ENCODE measurements at places on chromosomes 6 and 20.

DNA sequence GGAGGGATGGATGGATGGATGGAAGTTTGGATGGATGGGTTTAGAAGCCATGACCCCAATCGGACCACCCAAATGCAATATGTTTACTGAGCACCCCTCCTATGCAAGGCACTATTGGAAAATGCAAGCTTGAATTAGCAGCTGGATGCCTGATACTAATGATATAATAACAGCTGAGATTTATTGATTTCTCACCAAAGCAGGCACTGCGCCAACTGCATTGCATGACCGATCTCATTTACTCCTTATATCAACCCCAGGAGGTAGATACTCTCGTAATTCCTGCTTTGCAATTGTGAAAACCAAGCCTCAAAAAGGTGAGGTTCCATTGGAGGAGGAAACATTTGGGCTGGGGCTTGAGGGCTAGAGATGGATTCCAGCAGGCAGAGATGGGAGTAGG, 89.7 kb downstream of the KCNB1 start:
- no peak for DNase-seq

GRCh38 chr20:48919882-48920526, 1.5 kb upstream of the ARFGEF2 start:
- DNase-seq = no peak

GRCh38 chr6:34810017-34810882, 18.4 kb downstream of the BLTP3A start:
- DNase-seq = no peak

DNA sequence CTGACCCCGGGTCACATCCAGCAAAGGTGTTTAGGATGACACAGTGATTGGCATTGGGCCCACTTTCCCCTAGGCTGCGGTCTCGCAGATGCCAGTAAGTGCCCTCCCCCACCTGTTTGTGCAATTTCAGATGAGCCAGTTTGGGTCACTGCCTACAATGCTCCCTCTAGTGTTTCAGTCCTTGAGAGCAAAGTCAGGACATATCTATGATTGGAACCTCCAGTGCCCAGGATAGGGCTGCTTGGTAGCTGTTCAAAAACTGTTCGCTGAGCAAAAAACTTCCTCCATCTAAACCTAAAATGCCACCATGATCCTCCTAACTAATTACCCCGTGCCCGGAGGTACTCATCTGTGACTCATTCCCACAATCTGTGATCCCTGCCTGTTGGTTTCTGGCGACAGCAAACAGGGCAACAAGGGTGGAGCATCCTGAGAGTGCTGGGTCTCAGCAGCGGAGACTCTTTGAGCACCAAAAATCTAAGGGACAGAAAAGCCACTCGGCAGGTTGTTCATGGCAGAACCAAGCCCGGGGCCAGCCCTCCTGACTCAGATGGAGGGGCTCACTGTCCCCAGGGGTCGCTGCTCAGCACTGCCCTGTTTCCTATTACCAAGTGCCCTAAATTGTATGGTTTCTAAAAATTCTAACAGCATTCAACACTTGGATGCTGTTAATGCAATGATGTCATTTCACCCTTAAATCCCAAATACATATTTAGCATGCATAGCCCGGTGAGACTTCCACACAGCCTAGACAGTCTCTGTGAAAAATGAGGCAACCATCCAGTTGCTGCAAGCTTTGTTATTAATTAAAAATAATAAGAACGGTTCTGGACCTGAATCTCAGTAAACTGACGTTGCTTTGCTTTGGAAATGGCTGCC, 5.0 kb downstream of the VSX1 start:
- DNase-seq = no peak

GRCh38 chr20:59788811-59789397, 144.5 kb downstream of the SYCP2 start:
- DNase-seq = no peak

- DNase-seq = no peak
Measured at GRCh38 chr20:60931696-60932095, 320.4 kb upstream of the CDH4 start.

GRCh38 chr6:85798931-85799652, 156.4 kb upstream of the SYNCRIP start:
- no peak for DNase-seq

- DNase-seq = peak; percentile 70
Measured at GRCh38 chr6:13336553-13336952, 8.2 kb upstream of the TBC1D7 start.

GRCh38 chr6:23365732-23366131, 760.3 kb upstream of the NRSN1 start:
- DNase-seq = no peak

DNA sequence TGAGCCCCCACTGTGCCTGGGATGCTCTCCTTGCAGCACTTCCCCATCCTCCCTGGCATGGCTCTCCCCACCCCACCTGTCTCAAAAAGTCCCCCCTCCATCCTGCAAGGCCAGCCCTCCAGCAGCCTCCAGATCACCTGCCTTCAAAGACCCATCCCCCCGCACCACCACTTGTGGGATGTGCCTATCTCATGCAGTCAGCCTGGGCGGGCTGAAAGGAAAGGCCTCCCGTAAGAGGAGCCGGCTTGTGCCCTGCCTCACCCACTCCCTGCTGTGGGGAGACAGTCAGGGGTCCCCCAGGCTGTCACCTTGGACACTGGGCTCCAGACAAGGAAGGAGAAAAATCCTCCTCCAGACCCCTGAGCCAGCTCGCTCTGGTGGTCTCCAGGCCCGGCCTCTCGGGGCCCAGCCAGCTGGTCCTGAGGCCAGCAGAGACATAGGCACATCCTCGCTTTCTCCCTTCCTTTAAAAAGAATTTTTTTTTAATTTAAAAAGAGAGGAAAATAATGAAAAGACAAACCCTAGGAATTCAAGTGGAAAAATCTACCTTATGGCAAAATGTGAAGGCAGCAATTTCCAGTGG, 77.3 kb downstream of the GRM4 start:
- no peak for DNase-seq

GRCh38 chr6:54805077-54805476, 41.5 kb upstream of the FAM83B start:
- no peak for DNase-seq

GRCh38 chr6:6682225-6682624, 93.7 kb downstream of the LY86 start:
- no peak for DNase-seq

DNA sequence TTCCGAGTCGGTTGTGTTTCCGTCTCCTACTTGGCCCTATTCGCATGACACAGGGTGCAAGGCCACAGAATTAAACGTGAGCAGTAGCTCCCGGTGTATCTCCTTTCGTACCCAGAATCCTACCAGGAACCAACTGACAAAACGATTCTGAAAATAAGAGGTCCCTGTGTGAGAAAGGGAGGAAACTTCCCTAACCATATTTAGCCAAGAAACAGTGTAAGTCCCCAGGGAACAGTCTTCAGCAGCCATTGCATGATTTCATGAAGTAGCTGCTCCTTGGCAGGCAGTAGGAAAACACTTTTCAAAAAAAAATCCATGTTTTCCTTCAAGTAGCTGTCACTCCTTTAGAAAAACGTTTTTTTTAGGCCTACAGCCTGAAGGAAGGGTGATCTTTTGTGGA, 46.9 kb downstream of the PDE10A start:
- DNase-seq = no peak

All from activated CD4-positive, alpha-beta T cell treated with anti-CD3 and anti-CD28 coated beads, Interleukin-2, amount 50 U/mL, for 16 hours (primary cell).